ENCODE measurements at places on chromosomes 1 and 21.

GRCh38 chr21:33677450-33677849, 35.1 kb downstream of the ITSN1 start:
- DNase-seq: no peak

GRCh38 chr1:234229581-234230387, 143.5 kb upstream of the COA6 start:
- no peak for DNase-seq

DNA sequence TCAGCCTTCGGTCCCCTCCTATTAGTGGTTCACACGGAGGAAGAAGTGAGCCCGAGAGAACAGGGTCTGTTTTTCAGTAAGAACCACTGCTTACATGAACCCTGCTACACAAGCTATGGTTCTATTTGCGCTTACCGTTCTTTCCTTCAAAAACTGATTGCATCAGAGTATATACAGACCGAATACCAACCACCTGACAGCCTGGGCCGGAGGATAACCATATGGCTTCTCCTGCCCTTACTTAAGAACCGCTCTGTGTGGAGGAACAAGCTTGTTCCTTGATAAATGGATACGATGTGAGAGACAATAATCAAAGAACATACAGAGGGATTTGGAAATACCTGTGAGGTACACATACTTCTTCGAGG, 1.1 kb upstream of the KCNT2 start:
- DNase-seq: no peak

DNA sequence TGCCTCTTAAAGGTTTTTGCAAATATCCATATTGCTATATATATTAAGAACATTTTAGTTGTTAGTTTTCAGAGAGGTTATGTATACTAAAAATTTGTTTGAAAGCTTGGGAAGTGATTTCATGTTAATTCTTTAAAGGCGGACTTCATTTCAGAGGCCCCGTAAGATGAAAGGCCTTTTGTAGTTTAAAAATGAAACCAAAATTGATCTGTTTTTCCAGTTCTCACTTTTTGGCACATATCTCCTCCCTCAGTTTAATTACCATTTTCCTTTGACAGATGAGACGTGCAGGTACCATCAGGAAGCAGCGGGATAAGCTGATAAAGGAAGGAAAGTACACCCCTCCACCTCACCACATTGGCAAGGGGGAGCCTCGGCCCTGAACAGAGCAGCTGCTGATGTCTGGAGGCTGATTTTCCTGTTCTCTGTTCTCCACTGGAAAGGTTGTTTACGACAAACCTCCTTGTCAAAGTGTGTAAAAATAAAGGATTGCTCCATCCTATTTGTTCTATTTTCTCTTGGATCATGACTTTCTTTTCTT, 8.0 kb downstream of the NDUFS5 start:
- DNase-seq: no peak

GRCh38 chr1:117783606-117784396, 145.6 kb downstream of the GDAP2 start:
- DNase-seq: no peak

- DNase-seq: no peak
Measured at GRCh38 chr1:10663678-10664035, 132.8 kb downstream of the CASZ1 start.

DNA sequence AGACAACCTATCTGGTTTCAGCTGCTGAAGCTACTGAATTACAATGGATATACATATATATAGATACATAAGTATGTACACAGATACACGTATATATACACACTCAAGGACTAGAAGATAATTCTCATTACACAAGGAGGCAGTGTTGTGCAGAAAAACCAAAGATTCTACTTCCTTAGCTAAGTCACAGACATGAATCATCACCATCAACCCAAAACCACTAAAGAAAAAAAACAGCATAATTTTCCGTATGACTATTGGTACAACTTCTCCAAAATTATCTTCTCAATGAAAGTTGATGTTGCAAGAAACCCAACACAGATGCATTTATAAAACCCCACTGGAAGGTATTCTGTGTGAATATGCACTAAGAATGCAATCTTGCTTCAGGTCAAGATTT, 36.8 kb upstream of the RPF1 start:
- no peak for DNase-seq

DNA sequence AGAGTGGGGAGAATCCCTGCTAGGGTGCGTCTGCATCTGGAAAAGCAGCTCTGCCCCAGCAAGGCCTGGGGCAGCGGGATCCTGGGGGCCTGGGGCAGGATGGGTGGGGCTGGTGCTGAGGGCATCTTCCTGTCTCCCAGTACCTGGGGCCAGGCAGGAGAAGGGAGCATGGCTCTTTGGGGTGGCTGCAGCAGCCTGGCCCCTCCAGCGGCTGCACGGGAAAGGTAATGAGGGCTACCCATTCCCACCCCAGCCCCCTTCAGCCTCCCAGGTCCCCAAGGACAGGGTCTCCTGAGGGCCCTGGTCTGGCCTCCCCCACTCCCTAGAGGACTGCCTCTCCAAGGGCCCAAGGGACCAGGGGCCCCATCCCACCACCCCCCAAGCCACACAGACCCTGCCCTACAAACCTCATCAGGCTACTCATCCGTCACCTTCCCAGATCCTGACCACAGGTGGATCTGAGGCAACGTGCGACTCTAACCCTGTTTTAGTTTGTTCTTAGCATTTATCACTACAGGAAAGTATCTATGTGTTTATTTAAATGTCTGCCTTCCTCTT, 910 bp upstream of the ANKRD65 start:
- no peak for DNase-seq

Data from DND-41 (cell line).